Epithelial cell of proximal tubule (primary cell): ENCODE measurements at places on chromosomes 4 and X. TPM values are rescaled to one million over a fixed set of nuclear protein-coding genes. Genes with fewer than 3 reads are reported as not detected.

DNA sequence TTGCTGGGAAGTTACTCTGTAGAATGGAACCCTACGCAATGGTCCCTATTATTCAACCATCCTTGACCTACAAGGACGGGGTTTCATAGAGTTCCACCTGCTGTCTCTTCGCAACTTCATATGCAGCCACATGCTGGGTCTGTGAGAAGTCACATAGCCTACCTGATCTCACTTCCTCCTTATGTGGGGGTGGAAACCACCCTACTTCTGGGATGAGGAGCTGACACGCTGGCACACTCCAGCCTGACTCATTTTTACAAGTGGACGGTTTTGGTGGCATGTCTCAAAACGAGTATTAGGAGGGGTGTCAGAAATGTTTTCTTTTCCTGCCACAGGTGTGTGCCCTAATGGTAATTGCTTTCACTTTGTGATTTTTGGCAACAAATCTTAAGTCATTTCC lies 36.8 kb upstream of the ARSD start:
- peak; percentile 4 for DNase-seq

DNA sequence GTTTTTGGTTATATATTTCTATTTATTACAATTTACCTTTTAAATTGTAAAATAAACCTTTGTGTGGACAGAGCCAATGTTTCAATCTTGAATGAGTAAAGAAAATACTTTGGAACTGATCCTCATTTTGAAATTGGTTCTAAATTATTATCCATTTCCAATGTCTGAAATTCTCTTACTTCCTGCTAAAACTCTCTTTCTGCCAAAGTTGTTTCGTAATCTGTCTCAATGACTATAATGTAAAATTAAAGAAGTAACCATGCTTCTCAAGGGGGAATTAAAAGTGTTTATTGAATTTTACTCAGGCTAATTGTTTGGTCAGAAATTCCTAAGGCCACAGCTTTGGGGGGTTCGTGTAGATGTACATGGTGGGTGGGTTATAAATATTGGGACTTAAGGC lies 34.8 kb downstream of the YIPF6 start:
- no peak for DNase-seq

GRCh38 chr4:112093636-112094202 lies 51.5 kb upstream of the FAM241A start:
- no peak for DNase-seq

NLGN4X gene
- total RNA-seq, result 0.69 and 1.6 TPM in 2 replicates

FGFBP1 gene
- 18.8 and 36.8 TPM in 2 replicates for total RNA-seq
